ENCODE measurements at places on chromosomes 1 and 21.

GRCh38 chr1:88800382-88801051, 90.8 kb downstream of the GTF2B start:
- peak; percentile 65 for DNase-seq

- DNase-seq, result no peak
These were observed 3.2 kb downstream of the SERINC2 start for GRCh38 chr1:31416101-31416736.

GRCh38 chr1:85799737-85800136, 91.5 kb upstream of the ZNHIT6 start:
- no peak for DNase-seq

- DNase-seq, result no peak
These were observed 21.6 kb upstream of the TRIM17 start for GRCh38 chr1:228438266-228438665.

DNA sequence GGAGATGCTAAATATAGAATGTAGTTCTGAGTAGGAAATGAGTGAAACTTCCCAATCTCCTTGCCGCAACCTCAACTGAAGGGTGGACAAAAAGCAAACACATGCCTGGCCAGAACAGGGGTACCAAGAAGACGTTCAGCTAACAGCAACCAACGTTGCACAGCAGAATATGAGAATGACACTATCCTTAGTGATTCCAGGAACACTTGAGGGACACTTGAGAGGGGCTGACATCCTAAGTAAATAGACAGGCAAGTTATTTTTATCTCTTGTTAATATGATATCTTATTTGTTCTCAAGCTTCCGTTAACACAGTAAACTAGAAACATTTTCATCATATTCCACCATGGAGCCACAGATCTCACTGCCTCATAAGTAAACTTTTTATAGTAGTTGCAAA, 908 bp downstream of the KRTAP19-1 start:
- DNase-seq, result no peak

- DNase-seq, result no peak
These were observed 342.1 kb downstream of the NEGR1 start for GRCh38 chr1:71940261-71940660.

GRCh38 chr1:87872692-87873091, 544.0 kb downstream of the LMO4 start:
- DNase-seq, result no peak

DNA sequence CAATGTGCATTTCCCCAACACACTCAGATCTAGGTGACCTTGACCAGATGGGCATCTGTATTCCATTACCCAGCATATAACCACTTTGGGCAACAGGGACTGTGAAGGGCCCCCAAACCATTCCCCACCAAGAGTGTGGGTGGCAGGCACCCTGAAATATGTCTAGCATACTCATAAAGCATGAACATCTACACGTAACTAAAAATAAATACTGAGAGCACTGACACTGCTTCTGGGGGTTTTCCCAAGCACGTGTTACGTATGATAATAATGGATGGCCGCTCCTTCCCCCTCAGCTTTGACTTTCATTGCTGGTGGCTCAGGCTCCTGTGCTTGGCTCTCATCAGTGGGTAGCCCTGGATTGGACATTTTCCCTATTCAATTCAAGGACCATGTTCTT, 39.1 kb downstream of the IGSF3 start:
- no peak for DNase-seq

DNA sequence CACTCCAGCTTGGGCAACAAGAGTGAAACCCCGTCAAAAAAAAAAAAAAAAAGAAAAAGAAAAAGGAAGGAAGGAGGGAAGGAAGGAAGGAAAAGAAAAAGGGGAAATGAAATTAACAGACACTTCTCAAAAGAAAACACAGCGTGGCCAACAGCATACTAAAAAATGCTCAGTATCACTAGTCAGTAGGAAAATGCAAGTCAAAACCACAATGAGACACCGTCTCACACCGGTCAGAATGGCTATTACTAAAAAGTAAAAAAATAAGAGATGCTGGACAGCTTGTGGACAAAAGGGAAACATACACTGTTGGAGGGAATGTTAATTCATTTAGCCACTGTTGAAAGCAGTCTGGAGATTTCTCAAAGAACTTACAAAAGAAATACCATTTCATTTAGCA, 369.5 kb upstream of the BRINP3 start:
- DNase-seq, result no peak

- no peak for DNase-seq
These were observed 91.6 kb downstream of the GALNT2 start for GRCh38 chr1:230158415-230159291.

- peak; percentile 84 for DNase-seq
These were observed 8.4 kb upstream of the IKBKE start for GRCh38 chr1:206461602-206462455.

Measured in CD4-positive, alpha-beta T cell treated with Interleukin-10 for 1 hour (primary cell).